Activated CD4-positive, CD25-positive, alpha-beta regulatory T cell (primary cell): ENCODE measurements at places on chromosomes 12 and 14.

- DNase-seq = no peak
Observed at GRCh38 chr14:71061458-71061857, 154.2 kb downstream of the PCNX1 start.

GRCh38 chr12:120754792-120755191, 29.2 kb downstream of the ACADS start:
- no peak for DNase-seq

GRCh38 chr14:68372368-68372767, 420.5 kb downstream of the ZFP36L1 start:
- no peak for DNase-seq

DNA sequence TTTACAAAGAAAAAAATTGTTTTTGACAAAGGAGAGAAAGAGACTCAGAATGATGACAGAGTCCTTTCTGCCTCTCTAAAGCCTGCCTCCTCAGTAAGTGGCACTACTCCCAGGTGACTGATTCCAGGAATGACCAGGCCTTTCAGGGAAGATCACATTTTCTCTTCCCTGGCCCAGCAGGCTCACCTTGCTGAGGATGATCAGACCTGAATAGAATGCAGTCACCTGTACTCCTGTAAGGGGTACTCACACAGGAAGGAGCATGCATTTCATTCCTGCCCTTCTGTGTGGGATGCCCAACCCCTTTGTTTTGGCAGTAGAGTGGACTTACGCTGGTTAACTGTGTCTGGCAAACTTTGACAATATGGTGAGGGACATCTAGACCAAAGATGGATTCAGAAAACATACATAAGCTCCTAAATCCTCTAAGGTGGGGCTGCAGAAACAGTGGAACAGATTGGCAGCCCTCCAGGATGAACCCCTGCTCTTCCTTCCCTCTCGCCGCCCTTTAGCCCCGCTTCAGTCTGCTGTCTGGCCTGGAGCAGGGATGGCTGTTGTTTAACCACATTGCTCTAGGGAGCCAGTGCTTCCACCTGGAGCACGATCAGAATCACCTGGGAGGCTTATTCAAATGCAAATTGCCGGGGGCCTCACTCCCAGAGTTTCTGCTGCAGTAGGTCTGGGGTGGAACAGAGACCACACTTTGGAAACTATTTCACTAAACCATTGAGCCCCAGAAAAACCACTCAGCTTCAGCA, 29.8 kb downstream of the ERG28 start:
- DNase-seq = no peak

DNA sequence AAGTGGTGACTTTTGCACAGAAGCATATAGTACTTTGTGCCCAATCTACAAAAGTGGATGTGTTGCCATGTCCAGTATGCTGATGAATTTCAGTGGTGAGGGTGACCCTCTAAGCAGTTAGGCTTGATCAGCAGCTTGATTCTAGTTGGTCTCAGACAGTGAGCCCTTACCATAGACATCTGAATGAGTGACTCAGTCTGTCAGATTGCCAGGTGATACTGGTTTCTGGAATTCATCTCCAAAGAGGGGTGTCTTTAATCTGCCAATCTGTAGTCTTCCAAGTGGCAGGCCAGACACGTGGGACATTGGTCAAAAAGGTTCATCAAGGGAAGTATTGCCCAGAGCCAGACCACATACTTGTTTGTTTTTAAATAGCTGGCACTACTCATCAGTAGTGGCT, 187.4 kb upstream of the SLC16A7 start:
- no peak for DNase-seq

DNA sequence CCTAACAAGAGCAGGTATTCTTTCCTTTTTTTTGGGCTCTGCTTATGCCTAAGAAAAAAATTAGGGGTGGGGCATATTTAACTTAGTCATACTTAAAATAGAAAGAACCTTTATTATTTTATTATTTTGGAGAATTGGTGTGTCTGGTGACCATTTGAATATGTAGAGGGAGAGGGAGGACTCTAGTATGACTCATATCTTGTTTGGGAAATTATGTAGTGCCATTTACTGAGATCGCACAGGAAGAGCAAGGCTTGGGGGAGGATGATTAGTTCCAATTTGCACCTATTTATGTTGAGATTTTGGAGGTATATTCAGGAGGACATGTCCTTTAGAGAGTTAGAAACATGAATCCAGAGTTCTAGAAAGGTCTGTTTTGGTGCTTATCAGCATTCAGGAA, 9.9 kb downstream of the ZNF410 start:
- DNase-seq = no peak

DNA sequence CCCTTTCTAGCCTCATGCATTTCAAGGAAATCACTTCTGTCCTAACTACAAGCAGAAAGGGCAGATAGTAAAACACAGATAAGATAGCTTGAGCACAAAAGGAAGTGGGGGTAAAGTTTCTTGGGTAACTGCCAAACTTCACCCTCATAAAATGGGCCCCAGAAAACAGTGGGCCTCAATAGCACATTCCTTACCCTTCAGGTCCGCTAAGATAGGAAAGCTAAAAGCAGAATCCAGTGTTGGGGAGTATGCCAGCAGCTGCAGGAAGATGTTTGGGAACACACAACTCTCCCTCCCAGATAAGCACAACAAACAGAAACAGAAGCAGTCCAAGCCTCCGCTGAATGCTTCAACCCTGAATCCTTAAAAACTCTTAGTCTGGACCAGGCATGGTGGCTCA, 110.9 kb upstream of the MGAT4C start:
- DNase-seq = no peak

- DNase-seq = no peak
Observed at GRCh38 chr14:35380794-35381193, 23.8 kb downstream of the NFKBIA start.

DNA sequence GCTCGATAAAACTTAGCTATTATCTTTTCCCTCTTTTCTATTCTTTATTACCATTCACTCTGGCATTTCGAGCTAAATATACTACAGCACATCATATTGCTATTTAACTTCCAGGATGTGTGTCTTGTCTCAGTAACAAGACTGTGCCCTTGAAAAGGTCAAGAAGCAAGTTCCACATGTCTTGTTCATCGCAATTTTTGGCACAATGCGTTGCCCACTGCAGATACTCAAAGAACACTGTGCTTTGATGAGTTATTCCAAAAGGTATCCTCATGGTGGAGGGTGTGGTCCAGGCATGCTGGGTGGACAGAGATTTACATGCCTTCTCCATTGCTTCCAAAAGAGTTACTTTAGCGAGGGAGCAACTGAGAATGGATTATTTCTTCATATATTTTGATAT, 6.6 kb downstream of the E2F7 start:
- DNase-seq = no peak

DNA sequence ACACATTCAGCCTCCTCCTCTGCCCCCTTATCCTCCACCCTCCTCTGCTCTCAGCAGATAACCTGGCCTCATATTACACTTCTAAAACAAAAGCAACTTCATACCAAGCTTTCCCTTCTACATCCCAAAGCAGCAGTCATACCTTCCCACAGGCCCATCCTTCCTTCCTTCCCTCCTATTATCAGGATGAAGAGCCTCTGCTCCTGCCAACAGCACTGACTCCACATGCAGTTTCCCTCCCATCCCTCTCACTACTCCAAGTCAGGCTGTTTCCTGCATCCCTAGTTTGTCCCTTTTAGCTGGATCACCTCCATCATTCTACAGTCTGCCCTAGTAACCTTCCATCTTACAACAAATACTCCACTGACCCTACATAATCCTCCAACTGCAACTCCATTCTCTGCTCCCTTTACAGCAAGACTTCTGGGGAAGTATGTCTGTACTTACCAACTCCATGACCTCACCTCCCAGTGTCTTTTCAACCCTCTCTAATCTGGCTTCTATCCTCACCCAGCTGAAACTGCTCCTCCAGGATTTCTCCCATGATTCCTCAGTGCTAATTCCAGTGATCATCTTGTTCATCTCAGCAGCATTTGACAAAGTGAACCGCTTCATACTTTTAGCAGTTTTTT, 4.9 kb upstream of the YEATS4 start:
- no peak for DNase-seq

DNA sequence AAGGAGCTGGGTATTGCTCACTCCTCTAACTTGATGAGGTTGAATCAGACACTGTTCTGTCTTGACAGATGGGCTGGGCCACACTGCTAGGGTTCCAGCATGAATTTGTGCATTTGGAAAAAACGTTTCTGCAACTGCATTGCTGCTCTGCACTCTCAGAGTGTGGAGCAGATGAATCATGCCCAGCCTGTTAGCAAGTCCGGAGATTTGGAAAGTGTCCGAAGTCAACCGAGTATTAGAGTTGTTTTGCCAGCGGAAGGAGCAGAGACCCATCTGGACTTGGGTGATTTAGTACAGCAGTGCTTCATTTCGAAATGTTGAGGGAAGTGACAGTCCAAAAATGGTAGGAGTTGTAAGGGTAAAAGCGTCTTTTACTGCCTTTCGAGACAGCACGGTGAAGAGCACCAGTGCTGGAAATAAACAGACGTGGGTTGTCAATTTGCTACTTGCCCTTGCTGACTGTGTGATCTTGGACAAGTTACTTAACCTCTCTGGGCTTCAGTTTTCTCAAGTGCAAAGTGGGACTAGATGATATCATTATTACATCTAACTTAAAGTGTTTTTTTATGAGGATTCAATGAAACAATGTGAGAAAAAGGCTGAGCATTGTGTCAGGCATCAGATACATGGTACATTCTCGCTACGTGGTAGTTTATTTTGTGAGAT, 139.5 kb downstream of the CHST11 start:
- no peak for DNase-seq

DNA sequence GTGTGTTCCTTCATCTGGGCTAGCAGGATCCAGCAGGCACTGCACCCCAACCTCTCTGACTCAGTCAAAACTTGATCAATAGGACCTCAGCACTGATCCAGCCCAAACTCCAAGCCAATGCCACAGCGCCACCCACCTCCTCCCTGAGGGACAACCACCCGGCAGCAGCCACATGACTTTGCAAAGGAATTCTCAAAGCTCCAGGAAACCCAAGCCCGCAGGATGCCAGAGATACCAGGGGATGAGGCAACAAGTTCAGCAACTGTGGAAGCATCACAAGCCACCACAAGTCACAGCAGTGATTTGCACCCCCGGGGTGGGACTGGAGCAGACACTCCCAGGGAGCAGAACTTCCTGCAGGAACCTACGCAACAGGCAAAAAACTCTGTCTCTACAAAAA, 37.3 kb downstream of the ACTN1 start:
- DNase-seq = no peak

DNA sequence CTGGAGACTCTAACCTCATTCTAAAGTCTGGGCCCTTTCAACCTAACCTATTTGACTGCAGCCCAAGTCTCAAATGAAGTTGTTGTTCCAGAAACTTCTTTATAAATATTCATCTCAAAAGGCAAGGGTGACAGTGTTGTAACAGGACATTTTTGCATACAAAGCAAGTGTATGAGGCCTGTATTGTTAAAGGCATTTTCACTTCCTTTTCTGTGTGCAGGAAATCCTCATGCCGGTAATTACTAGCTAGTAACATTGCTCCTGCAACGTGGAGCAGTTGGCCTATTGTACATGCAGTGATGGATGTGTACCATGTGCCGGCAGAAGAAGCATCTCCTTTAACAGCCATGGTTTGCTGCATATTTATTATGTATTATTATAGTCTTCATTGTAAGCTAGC, 156.5 kb upstream of the RMST start:
- no peak for DNase-seq

GRCh38 chr12:74285773-74286172, 251.9 kb upstream of the ATXN7L3B start:
- DNase-seq = no peak

DNA sequence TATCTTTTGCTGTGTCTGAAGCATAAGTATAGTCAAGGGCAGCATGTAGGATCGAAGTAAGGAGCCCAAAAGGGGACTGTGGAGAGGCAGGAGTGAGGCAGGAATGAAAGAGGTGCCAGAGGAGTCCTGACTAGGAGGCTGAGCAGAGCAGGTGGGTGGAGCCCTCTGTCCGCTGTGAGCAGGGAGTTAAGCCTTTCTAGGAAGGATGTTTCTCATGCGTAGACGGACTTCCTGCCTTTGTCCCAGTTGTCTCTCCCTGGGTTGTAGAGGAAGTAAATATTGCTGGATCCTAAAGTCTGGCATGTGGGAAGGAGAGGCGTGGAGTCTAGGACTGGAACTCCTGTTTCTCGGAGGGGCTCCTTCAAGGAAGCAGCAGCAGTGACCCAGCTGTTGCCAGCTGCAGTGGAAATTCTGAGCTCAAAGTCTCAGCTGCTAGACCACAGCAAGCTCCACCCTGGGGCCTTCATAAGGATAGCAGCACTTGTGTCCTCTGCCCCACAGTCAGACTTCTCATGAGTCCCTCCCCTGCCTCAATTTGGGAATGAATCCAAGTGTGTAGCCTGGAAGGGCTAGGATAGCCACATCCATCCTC, 44.0 kb downstream of the RBMS2 start:
- DNase-seq = no peak

DNA sequence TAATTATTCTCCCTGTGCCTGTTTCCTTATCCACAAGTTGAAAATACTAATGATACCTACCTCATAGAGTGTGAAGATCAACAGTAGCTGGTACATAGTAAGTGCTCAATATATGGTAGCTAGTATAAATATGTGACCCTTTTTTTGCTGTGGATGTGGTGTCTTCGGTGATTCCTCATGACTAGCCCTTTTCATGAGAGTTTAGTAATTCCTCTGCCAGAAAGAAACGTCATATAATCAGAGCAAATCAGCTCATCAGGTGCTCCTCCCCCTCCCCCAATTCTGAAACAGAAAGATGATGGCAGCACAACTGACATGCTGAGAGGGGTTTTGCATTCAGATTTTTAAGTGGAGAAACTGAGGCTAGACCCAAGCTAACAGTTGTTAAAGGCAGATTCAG, 210.8 kb downstream of the SLC41A2 start:
- DNase-seq = no peak

DNA sequence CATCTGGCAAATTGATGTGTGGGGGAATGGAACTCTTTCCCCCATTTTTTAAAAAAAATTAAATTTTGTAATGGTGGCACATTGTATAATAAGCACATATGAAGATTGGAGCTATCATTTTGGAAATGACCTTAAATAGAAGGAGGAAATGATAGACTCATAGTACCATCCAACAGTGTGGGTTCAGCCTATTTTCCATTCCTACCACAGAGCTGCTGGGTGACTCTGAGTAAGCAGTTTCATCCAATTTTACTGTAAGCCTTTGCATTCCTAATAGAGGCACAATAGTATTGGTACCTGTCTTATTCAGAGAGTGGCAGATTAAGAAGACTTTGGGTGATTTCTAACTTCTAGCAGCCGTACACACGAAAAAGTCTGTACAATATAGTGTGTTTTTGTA, 304.5 kb downstream of the RAD51B start:
- no peak for DNase-seq

GRCh38 chr14:80845856-80846255, 95.7 kb downstream of the CEP128 start:
- DNase-seq = no peak

- DNase-seq = no peak
Observed at GRCh38 chr12:2580821-2581220, 213.9 kb upstream of the FKBP4 start.

- DNase-seq = no peak
Observed at GRCh38 chr12:52606581-52607218, 5.4 kb upstream of the KRT72 start.

DNA sequence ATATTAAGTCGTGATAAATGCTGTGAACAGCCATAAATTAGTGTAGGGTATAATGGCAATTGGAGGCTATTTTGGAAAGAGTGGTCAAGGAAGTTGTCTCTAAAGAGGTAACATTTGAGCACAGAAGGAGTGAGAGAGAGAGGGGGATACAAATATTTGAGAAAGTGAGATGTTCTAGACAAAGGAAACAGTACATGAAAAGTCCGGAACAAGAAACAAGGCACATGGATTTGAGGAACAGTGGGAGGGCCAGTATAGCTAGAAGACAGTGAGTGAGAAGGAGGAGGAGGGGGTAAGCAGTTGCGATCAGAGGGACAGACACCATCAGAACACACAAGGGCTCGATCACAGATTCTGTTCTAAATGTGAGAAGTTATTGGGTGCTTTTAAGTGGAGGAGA, 20.1 kb upstream of the RNASE12 start:
- DNase-seq = no peak
